ENCODE measurements at places on chromosomes 13 and 19.

DNA sequence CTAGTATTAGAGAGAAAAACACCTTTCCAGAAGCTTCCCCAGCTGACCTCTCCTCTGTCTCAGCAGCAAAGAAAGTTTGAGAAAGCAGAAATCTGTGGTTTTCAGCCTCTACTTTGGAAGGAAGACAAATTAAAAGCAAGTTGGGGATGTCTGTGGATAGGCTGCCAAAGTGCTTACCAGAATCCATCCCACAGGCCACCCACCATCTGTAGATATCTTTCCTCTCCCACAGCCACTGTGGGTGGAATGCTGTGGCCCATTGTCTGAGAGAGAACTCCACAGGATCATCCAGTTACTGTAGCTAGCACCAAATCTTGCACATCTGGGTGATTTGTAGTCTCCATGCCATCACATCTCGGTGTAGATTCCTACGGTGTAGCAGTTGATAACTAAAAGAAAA, 133.5 kb downstream of the DNAJC15 start:
- DNase-seq: no peak

DNA sequence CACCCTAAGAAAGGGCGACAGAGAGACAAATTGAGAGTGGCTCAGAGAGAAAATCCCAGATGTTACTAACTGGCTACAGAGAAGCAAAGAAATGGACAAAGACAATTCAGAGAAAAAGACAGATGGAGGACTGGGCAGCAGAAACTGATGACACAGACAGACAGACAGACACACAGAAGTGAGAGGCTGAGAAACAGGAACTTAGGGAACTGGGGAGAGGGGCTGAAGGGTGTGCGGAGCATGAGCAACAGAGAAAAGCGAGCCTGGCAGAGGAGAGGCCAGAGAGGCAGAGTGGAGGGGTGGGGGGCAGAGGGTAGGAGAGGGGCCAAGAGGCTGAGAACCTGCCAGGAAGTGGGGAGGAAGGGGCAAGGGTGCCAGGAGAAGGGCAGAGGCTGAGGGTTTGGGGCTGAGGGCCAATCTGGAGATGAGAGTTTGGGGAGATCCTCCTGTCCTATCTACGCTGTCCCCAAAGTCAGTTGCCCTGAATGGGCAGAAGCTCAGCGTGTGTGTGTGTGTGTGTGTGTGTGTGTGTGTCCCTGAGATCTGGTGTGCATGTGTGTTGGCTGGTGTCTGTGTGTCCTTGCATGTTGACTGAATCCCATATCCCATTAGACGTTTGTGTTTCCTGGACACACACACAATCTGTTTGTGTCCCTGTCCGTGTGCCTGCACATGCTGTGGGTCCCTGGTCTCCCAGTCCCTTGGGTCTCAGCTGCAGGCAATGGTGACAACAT, 5.6 kb upstream of the ERFL start:
- DNase-seq: no peak

- no peak for DNase-seq
Measured at GRCh38 chr19:35265900-35266519, 2.8 kb upstream of the USF2 start.

GRCh38 chr19:40283414-40284250, 1.5 kb downstream of the AKT2 start:
- no peak for DNase-seq

DNA sequence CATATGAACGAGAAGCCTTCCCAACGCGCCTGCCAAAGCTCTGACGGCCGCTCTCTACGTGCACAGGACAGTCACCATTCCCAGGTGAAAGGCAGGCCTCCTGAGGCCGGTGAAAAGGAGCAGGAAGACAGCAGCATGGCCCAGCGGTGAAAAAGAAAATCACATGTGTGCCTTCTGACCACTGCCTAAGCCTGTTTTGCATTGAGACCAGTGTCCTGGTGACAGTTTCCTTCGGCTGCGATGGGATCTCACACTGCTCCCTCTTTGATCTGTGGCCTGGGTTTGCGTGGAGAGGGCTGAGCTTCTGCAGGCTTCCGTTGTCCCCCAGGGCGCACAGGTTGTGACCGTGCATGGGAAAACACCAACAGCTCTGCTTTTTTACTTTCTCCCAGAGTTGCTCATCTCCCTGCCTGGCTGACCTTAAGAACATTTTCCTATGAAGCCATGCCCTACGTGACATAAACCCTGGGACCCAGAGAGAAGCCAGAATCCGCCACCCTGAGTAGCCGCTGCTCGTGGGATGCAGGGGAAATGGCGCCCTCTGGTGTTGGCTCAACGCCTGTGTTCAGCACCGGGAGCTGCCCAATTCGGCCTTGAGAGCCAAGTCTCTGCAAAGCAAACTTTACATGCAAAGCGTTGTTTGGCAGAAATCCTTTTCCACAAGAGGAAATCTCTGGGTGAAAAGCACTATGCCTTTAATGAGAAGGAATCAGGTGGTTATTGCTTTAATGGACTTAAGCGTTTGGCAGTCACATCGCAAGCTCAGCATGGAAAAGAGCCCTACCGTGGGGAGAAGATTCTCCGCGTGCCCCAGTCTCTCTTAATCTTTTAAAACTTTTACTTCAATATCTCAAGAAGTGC, 112.2 kb upstream of the GPR12 start:
- DNase-seq: peak; percentile 36

DNA sequence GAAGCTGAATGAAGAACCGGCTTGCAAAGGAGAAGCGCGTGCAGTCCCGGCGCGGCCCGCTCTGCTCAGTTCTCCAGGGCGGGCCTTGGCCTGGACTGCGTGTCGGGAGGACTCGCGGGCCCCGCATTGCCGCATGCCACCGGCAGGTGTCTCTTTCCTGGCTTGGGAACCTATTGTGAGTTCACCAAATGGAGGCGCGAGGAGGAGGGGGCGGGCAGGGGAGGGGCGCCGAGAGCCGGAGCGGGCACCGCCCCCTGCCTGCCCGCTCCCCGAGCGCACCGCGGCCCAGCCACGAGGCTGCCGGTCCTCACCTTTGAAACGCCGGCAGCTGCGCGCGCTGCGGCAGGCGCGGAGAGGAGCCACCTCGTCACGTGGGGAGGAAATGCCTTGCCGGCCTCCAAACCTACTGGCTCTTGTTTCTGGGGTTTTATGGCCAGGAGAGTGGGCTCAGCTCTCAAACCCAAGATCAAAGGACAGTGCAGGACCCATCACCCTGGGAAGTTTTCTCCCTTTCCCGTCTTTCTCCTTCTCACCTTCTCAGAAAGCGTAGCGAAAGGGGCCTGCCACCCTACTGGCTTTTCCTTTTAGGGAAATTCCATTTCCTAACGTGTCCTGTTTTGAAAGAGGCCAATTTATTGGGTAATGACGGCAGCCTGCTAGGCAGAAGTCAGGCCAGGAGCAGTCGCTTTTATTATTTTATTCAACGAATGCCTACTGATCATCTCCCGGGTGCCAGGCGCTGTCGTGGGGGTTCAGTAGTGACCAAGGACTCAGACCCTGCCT, 13.8 kb upstream of the UBE2L5 start:
- peak; percentile 95 for DNase-seq
